ENCODE measurements at places on chromosomes 4 and X.

- DNase-seq = no peak
Measured at GRCh38 chr4:13539047-13539618, 5.2 kb downstream of the NKX3-2 start.

DNA sequence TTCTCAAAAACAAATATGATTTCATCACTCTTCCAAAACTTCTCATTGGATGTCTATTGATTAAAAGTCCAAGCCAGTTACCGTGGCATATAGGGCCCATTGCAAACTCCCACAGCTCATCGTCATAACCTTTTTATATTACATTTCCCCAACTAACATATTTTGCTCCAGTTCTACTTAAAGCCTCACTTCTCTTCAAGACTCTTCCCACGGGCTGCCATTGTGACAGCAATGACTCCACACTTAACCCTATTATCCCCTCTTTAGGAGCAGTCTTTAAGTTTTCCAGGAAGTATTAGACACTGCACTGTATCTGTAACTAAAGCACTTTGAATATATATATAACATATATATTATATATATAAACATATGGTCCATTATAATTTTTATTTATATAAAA is 44.5 kb downstream of the DTHD1 start:
- no peak for DNase-seq

DNA sequence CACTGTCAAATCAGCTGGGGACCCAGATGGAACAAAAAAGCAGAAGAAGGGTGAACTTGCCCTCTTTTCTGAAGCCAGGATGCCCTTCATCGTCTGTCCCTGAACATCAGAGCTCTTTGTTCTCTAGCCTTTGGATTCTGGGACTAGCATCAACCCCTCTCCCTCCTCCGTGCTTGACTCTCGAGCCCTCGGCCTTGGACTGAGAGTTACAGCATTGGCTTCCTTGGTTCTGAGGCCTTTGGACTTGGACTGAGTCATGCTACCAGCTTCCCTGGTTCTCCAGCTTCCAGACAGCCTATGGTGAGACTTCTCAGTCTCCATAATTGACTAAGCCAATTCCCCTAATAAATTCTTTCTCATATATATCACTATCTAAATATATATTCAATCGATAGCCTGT is 38.4 kb downstream of the WDFY3 start:
- no peak for DNase-seq

DNA sequence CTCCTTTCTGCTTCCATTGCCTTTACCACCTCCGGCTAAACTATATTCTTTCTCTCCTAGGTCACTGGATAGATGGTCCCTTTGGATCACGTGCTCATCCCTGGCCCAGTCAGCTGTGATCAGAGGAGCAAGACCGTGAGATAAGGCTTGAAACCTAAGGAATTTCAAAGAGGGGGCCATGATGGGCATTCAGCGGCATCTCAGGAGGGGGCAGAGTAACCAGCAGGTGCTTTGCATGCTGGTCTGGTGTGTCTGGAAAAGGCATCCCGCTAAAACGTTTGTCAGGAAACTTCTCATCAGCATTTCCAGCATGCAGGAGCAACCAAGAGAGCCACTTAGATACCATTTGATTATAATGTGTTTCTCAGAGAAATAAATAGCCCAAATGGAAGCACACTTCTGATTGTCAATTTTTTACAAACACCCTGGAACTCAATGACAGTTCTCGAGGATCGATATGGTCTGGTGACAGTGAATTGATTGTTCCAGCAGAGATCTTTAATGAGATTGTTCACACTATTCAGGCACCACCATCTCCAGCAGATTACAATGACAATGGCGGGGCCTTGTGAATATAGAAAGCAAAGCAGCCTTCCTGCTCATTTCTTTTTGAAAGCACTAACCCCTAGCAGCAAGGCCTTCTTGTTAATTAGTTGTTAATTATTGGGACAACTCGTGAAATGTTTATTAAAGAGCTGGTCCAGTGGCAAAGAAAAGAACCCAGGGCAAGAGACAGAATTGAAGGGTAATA is 327.1 kb downstream of the PTTG2 start:
- no peak for DNase-seq

DNA sequence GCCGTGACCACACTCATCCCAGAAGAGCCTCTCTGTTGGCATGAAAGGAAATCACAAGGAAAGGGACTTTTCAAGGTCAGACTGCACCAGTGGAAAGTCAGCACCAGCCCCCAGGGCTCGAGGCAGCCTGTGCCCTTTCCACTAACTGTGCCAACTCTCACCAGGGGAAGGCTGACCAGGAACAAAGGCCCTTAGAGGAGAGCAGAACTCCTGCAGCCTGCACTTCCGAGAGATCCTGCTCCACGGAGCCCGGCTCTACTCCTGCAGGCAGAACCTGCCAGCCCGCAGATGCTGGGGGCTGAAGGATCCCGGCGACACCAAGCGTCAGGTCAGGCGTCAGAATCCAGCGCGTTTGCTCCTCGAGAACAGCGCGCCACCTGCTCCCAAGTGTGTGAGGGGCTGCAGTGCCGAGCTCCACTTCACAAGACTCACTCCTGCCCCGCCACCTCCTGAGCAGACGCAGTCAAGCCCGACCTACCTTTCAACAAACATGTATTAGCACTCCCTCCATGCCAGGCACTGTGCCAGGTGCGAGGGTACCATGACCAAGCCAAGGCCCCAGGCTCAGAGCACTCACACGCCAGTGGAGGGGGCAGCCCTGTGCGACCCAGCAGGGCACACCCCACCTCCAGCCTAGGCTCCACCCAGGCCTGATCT is 13.6 kb upstream of the HELT start:
- no peak for DNase-seq

DNA sequence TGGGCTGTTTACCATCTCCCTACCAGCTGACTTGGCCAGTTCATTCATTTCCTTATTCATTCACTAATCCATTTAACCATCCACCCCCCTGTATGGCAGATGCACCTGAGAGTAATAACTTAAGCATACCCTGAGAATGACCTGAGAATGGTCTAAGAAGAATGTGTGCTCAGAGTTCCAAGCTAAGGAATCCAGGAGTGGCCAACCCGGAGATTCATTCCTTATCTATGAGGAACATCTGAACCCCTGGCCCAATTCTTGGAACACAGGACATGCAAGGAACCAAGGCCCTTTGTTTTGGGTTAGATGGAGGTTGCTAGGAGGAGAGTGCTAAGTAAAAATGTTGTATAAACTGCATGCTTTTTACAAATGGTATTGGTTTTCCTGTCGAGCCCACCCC is 13.5 kb upstream of the STARD8 start:
- DNase-seq = no peak

GRCh38 chr4:74374561-74375327 is 9.8 kb downstream of the EREG start:
- DNase-seq = no peak

DNA sequence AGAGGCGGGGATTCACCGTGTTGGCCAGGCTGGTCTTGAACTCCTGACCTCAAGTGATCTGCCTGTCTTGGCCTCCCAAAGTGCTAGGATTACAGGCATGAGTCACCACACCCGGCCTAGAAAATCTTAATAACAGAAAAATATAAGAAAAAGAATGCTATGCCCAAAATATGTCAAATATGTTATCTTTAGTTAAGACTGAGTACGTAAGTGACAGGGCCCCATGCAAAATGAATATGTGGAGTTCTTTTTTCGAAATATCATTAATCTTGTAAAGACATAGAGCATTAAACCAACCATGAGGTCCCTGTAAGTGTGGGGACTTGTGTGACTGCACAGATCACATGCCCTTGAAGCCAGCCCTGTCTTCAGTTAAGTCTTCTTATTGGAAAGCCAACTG is 8.9 kb upstream of the ZNF518B start:
- no peak for DNase-seq

DNA sequence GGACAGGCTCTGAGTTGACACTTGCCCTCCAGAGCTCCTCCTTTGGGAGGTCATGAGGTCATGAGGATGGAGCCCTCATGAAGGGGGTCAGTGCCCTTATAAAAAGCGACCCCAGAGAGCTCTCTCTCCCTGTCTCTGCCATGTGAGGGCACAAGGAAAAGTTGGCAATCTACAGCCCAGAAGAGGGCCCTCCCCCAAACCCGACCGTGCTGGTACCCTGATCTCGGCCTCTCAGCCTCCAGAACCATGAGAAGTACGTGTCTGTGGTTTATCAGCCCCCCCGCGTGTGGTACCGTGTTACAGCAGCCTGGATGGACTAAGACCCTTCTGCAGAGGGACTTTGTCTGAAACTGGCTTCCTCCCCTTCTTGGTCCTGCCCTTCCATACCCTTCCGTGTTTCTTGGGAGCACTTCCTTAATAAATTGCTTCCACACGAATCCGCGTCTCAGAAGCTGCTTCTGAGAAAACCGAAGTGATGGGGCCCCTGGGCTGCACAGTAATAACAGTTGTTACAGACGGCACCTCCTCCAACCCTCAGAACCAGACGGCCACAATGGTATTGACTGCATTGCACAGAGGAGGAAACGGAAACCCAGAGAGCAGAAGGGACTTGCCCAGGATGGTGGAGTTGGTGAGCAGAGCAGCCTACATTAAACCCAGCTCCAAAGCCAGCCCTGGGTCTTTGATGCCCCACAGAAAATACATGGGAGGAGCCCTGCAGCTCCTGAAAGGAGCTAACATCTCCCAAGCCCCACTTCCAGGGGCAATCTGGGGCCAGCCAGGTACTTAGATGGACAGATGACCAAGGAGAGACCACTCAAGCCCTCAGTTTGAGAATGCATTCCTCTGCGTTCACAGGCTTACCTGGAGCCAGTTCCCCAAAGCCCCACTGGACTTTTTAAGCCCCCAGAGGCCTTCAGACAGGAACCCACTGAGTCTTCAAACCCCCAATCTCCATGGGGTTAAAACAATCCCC is 242.7 kb downstream of the BCOR start:
- peak; percentile 49 for DNase-seq

DNA sequence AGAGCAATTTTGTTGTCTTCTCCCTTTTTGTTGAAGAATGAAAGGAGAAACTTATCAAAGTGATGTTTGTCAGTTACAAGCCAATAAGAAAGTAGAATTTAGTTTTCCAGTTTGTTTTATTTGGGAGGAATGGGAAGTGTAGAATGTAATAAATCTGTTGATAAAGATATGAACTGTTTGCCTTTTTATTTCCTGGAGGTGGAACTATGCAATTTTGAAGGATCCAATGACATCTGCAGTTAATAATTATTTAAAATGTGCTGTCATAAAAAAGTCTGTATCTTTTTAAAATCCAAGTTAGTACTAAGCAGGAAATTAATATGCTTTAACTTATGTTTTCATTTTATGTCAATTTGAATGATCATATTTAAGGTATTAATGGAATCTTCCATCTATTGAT is 44.9 kb downstream of the PF4 start:
- no peak for DNase-seq

GRCh38 chr4:113733685-113734084 is 27.9 kb downstream of the CAMK2D start:
- no peak for DNase-seq

DNA sequence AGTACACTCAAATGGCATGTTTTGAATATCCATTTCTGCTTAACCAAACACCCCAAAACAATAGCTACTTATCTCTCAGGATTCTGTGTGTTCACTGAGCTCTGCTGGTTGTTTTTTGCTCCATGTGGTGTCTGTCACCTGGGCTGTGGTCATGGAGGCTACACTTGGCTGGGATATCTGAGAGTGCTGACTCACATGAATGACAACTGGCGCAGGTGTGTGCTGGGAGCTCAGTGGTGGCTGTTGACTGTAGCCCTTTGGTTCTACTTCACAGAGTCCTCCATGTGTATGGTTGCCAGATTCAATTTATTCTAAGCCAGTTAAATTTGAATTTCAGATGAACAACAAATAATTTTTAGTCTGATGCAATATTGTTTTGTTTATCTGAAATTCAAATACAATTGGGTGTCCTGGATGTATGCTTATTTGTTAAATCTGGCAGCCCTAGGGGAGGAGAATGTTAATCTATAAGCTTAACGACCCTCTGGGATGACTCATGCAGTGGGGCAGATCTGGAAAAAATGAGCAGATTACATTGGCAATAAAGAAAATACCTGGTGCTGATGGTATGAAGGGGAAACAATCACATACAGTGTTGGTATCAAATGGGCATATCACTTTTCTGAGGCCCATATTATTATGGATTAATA is 28.2 kb upstream of the TCEAL4 start:
- no peak for DNase-seq

- DNase-seq = no peak
Measured at GRCh38 chr4:143389579-143390195, 53.0 kb downstream of the GAB1 start.

DNA sequence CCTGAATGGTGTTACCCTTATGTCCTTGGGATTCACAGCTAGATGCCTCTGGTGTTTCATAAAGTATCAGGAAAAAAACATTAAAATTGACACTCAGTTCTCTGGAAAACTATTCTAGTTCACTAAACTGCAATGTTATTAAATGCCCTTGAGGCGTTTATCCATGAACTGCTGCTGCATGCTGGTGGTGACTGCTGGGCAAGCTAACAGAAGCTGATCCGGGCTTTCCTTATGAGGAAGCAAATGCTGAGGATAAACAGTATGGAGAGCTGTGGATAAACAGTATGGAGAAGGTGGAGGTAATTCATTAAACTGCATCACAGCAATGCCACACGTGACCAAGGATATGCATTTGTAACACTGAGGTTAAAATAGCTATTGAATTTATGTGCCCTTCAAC is 227.0 kb downstream of the NR3C2 start:
- no peak for DNase-seq

DNA sequence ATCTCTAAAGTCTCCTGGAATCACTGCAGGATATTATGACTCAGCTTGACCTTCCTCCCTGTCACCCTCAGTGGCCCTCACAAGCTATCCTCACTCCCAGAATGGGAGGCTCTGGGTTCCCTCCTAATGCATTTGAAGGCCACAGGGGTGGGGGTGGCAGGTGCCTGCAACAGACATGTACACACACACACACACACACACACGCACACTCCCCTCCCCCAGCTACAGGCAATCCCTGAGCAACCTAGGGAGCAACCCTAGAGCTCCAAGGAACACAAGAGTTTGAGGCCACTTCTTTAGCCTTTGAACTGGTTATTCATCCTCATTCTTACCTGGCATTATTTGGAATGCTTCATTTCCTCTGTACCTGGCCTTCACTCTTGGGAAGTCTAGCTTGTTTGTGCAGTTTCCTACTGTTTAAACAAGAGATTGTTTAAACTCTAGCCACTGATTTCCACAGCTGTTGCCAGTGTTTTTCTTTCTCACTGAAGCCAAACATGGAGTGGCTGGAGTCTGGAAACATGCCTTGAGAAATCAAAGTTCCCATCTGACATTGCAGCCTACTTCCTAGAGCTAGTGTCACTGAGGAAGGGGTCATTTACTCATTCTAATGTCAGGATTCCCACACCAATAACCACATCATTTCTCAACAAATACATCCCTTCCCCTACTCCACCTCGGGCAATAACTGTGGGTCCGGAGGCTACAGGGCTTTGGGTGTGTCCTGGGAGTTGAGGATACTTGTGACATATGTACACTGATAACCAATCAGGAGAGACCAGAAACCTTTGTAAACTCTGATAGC is 37.7 kb downstream of the MAOA start:
- DNase-seq = no peak

Measured in stimulated activated CD4-positive, alpha-beta T cell treated with anti-CD3 and anti-CD28 coated beads, TNF-alpha, amount 100 ng/mL, for 1 hour (primary cell).